Inflammatory macrophage treated with lipopolysaccharide for 1 hour (primary cell): ENCODE measurements at places on chromosomes 5 and 9.
A peak's percentile ranks its signal among the peaks of the same experiment; 100 is the strongest.

- DNase-seq = no peak
These were observed 279.1 kb downstream of the MCTP1 start for GRCh38 chr5:95005811-95006210.

DNA sequence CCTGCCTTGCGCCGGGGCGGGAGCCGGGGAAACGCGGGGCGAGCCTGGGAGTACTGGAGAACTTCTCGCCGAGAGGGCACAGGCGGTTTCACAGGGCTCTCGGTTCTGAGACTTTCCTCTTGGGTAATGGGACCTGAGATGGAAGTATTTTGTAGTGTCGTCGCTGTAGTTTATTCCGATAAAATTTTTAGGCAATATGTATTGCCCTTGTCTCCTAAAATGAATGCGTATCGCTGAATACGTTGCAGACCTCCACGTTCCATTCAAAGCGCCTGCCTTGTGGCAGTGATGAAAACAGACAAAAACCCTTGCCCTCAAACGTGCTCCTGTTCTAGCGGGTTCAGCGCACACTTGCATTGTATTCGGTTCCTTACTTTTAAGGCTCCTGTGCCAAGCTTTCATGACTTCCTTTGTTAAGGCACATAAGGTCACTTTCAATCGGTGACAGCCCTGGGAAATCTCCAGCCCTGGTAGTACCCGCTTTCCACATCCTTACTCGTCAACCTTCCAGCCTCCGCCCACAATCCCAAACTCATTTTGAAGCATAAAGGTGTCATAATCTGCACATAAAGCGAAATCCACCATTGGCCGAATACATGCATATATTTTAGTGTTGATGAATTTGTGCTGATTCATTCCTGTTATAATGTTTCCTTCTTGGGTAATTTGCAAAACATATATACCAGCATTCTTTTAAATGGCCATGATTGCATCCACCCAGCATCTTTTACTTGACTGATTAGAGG is 694 bp downstream of the RMI1 start:
- DNase-seq = peak; percentile 62

- DNase-seq = no peak
These were observed 560.3 kb upstream of the KLF4 start for GRCh38 chr9:108049671-108050494.

GRCh38 chr9:137544176-137544760 is 5.9 kb downstream of the PNPLA7 start:
- peak; percentile 52 for DNase-seq

- DNase-seq = peak; percentile 5
These were observed 203.3 kb upstream of the CDH9 start for GRCh38 chr5:27241564-27242257.

DNA sequence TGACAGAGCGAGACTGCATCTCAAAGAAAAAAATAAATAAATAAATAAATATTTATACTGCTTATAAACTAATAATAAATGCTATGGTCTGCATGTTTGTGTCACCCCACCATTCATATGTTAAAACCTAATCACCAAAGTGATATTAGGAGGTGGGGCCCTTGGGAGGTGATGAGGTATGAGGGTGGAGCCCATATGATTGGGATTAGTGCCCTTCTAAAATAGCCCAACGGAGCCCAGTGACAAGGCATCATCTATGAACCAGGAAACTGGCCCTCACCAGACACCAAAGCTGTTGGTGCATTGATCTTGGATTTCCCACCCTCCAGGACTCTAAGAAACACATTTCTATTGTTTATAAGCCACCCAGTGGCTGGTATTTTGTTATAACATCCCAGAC is 5.1 kb downstream of the FXN start:
- DNase-seq = no peak

DNA sequence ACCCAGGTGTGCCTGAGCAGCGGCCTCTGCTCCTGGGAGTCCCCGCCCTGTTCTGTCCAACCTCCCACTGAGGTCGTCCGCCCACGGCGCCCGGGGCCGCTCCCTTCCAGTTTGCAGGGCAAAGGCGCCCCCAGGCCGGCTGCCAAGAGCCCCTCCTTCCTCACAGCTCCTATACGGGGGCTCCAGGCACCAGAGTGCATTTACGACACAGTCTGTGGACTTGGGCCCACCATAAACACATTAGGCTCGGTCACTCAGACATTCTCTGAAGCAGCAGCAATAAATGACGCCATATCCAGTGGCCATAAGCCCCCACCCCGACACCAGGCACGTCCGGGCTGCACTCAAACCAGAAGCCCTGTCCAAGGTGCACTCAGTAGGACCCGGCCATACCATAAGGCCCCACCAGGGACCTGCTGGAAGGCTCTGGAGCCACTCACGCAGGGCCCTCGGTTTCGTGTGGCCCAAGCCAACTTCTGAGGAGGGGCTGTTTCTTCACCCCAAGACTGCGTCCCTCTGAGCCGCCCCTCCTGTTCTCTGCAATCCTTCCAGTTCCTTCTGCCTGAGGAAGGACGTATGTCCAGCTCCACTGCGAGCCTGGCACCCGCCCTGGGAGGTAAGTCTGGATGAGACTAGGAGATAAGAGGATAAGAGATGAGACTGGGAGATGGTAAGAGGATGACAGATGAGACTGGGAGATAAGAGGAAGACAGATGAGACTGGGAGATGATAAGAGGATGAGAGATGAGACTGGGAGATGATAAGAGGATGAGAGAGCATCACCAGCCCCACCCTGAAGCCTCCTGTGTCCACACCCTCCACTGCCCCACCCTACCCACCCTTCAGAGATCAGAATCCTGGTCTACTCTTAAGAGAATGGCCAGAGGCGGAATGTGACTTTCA is 26.7 kb downstream of the SLC6A18 start:
- no peak for DNase-seq

DNA sequence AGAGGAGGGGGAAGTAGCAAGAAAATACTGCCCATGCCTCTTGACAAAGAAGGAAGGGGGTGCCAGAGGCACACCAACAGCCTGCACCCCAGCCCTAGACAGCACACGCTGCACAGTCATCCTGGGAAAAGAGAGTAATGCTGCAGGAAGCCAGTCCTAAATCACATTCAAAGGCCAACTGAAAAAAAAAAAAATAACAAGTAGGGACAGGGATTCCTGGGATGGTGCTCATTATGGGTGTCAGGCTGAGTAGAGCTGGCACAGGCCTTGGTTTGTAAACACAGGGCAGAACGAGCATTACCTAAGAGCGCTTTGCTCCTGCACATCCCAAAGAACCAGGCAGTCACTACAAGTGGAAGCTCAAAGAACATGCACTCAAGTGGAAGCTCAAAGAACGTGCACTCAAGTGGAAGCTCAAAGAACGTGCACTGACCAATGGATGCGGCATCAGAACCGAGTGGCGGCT is 7.8 kb downstream of the RAPGEF1 start:
- DNase-seq = no peak

GRCh38 chr9:98130576-98131228 is 11.7 kb upstream of the TRIM14 start:
- DNase-seq = no peak

DNA sequence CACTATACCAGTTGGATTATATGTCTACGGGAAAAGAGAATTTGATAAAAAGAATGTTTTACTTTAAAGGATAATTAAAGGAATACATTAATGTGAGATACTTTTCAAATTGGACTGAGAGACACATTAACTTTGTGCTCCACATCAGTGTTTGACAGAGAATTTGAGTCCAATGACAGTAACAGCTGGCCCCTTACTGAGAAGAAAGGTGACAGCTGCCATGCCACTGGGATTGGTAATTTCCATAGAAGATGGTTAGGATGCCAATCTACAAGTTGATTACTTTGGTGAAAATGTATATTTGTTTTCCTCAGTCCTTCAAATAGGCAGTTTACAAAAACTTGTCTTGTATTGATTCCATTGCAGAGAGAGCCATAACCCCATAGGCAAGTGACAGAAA is 578.4 kb downstream of the SLCO4C1 start:
- no peak for DNase-seq

DNA sequence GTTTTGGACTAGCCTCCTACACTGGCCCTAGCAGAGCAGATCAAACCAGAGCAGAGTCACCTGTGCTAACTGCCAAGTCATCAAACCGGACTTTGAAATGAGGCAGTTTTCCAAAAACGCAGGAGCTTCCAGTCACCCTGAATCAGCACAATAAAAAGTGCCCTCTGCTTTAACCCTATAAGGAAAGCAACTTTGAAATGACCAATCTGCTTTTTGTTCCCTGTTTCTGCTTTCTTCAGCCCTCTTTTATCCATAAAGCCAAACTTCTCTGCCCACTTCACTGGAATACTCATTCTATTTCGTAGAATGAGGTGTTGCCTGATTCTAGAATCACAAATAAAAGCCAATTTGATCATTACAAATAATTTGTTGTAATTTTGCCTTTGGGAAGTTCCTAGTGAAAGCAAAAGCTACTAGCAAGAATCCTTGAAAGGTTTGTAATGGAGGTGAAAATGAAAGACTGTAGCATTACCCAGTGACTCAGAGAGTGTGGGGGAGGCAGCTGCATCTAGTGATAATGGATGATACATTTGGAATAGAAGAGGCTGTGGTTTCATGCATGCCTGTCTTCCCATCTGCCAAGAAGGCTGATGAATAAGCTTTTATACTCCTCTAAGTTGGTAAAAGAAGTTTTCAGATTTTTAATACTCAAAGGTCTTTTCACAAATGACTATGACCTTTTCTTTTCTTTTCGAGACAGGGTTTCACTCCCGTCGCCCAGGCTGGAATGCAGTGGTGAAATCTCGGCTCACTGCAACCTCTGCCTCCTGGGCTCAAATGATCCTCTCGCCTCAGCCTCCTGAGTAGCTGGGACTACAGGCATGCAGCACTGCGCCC is 14.9 kb downstream of the SPAAR start:
- peak; percentile 53 for DNase-seq

GRCh38 chr5:58875599-58875998 is 292.7 kb downstream of the RAB3C start:
- no peak for DNase-seq

DNA sequence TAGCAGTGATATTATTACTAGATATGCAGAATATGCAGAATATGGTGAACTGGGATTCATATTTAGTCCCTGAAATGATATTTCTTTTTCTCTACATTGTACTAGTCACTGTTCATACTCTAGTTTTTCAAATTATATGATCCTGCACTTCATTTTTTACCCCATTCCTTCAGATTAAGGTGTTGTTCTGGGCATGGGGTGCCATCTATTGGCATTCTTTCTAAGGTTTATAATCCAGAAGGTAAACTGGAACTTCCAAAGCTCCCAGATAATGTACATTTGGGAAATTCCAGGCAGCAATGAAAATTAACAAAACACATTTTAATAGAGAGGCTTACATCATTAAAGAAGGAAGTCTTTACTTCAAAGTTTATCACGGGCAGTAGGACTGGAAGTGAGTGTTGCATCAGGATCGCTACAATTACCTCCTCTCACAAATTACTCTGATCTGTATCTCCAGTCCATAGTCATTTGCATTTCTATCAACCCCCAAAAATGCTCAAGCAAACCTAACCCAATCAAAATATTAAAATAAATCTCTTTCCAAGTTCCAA is 12.5 kb downstream of the RFX3 start:
- peak; percentile 50 for DNase-seq

- peak; percentile 3 for DNase-seq
These were observed 249.2 kb upstream of the POU5F2 start for GRCh38 chr5:93990504-93991070.

DNA sequence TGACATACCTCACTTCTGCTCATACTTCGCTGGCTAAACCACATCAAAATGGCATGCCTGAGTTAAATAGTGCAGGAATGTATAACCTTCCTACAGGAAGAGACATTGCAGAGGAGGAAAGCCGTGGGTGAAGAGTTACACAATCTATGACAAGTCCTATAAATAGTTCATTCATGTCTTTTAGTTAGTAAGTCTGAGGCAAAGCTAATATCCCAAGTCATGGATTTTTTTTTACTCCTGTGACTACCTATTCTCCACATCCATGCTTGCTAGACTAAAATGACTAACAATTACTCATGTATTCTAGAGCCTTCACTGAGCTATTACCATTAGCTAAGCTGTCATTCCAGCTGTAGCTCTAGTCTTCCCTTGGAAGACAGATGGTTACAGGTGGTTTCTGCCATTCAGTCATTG is 391.3 kb downstream of the NR2F1-AS1 start:
- no peak for DNase-seq

DNA sequence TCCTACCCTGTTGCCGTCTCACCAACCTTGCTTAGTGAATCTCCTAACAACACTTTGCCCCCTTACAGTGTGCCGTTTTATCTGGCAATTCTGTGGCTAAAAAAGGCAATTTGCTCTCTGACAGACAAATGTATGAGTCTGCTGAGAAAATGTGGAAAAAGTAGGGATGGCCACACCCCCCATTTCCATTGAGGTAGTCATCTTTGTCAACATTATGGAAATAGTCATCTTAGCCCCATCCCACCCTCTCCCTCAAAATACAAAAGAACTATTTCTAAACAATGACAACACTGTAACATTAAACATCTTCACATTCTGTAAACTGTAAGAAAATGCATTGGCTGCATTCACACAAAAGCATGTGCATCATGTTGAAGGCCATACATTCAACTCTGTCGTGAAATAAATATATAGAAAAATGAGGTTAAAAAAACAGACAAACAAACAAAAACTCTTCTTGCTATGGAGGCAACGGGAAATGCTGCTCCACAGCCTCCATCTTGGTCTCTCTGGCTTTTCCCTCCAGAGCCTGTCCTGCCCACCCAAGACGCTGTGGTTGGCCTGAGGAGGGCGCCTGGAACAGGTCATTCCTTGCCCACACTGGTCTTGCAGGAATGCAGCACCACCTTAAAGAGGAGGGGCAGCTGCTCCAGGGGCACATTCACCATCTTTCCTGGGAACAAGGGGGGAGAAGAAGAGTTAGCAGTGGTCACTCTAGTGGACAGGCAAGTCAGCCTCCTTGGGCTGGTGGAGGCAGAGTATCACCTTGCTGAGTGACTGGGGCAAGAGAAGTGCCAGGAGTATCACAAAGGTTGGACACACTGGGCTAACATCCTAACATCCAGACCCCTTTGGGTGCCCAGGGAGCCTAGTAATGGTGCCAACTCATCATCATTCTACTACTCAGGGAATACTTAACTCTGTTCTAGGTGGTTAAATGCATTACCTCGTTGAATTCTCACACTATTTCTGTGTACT is 15.2 kb upstream of the NR5A1 start:
- DNase-seq = no peak

DNA sequence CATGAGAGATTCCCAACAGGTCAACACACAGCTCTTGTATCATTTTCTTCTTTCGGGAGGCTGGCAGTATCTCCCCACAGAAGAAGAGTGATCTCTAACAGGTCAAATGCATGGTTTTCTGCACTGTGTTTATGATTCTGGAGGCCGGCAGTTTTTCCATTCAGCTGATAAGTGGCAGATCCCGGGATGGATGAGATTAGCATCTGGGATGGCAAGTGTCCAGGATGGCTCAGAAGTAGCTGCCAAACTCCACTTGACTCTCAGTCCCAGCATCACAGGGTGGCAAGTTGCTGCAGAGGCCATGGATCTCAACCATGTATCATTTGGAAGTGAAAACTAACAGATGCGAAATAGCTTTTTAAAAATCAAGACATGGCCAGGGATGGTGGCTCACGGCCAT is 97.8 kb upstream of the SLC44A1 start:
- DNase-seq = no peak

DNA sequence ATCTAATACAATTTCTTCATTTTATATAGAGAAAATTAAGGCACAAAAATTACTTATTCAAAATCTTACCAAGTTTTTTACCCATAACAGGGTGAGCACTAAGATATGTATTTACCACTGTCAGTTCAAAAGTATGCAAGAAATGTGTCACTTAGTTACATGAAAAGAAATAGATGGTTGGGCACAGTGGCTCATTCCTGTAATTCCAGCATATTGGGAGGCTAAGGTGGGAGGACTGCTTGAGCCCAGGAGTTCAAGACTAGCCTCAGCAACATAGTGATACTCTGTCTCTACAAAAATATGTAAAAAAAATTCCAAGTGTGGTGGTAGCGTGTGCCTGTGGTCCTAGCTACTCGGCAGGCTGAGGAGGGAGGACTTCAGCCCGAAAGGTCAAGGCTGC is 19.4 kb downstream of the YIPF5 start:
- no peak for DNase-seq
